ENCODE measurements at places on chromosomes 3 and 15.

- DNase-seq, result peak; percentile 20
Measured at GRCh38 chr3:112001526-112001925, 2.8 kb downstream of the TAGLN3 start.

DNA sequence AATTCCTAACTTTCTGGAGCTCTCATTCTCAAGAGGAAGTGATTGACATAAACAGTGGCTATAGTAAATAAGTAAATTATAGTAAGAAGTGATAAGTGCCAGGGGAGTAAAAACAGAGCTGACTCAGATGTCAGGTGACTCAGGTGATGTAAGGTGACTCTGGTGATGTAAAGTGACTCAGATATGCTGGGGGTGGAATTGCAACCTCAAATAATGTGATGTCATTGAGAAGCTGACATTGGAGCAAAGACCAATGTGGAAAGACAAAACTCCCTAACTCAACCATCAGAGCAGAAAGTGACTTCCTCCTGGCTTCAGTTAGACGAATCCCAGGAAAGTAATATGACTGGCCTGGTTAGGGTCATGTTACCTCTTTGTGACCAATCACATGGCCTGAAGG lies 144.2 kb upstream of the SNTN start:
- DNase-seq, result no peak

- DNase-seq, result no peak
Measured at GRCh38 chr15:49758856-49759255, 138.0 kb downstream of the DTWD1 start.

- no peak for DNase-seq
Measured at GRCh38 chr15:25680686-25681025, 182.5 kb downstream of the ATP10A start.

GRCh38 chr3:188687389-188687788 lies 484.4 kb upstream of the TPRG1 start:
- no peak for DNase-seq

GRCh38 chr3:5463991-5464390 lies 276.5 kb downstream of the EDEM1 start:
- no peak for DNase-seq

GRCh38 chr3:154139996-154140436 lies 18.8 kb downstream of the ARHGEF26 start:
- DNase-seq, result no peak
